ENCODE measurements at places on chromosomes 2 and 18.

- no peak for DNase-seq
These were observed 25.3 kb downstream of the EXOC6B start for GRCh38 chr2:72800492-72800891.

DNA sequence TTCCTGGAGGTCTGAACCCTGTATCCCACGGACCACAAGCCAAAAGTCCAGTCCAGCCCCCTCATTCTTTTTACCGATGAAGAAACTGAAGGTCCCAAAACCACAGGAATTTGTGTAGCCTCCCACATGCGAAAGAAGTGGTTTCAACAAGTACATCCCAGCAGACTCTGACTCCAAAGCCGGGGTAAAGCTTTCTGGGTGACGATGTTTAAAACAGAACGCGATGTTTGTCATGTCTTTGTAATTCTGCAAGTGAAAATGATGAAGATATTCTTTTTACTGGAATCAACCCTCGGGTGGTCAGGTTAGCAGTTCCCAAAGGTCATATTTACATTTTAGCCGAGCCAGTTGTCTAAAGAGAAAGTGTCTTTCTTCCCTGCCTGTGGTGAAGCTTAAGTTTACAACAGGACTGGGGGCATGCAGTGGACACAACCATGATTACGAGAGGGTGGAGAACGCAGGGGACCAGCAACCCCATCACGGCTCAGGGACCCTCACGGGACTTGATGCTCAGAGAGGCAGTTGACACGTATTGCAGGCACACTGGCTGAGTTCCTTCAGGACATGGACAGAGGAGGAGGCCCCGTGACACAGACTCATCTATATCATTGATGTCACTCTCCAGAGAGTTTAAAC lies 17.8 kb upstream of the TMEM131 start:
- no peak for DNase-seq

DNA sequence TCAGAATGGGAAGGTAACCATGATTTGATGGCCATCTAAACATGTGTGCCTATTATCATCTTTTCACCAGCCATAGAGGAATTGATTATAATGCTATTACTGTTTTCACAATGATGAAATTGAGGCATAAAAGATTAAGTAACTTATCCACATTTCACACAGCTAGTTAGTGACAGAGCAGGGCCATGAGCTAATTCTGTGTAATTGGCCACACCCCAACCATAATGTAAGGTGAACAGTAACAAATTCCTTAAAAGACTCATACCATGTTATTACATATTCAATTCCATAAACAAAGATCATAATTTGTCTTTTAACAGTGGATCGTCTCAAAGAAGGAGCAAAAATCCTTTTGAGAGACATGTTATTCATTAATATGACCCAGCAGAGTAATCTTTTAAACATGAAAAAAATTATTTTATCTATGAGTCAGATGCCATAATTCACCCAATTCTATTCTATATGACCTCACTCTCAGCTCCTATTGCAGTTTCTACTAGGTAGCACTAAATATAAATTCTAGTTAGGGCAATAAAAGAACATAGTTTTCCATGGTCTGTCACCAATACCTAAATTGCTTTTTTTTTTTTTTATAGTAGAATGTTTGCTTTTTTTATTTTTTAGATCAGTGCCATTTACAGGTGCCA lies 475.8 kb upstream of the SLC39A10 start:
- no peak for DNase-seq

GRCh38 chr2:96102596-96103186 lies 13.7 kb downstream of the ADRA2B start:
- no peak for DNase-seq

DNA sequence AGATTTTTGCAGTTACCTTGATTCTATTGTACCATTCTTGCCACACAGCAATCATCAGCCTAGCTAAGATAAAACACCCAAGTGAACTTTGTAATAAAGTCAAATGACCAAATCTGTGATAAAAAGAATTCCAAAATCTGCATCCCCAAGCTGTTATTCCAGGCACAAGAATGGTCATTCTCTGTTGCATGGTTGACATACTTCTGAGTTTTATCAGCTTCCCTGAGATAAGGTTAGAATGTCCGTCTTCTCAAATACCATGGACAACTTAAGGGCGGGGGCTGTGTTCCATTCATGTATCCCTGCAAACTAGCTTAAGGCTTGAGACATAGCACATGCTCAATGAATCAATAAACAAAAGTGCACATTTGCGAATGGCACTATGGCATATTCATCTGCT lies 8.1 kb upstream of the BMP10 start:
- no peak for DNase-seq

- no peak for DNase-seq
These were observed 55.1 kb downstream of the FSIP2 start for GRCh38 chr2:185793532-185794345.

- DNase-seq = peak; percentile 71
These were observed at the start of gene CD302 for GRCh38 chr2:159797543-159798375. Gene CD302, minus strand, starts transcription at chr2:159798208. Its CDS starts 10 bp downstream, at chr2:159798198.

GRCh38 chr18:62318228-62319180 lies 6.6 kb upstream of the TNFRSF11A start:
- no peak for DNase-seq

DNA sequence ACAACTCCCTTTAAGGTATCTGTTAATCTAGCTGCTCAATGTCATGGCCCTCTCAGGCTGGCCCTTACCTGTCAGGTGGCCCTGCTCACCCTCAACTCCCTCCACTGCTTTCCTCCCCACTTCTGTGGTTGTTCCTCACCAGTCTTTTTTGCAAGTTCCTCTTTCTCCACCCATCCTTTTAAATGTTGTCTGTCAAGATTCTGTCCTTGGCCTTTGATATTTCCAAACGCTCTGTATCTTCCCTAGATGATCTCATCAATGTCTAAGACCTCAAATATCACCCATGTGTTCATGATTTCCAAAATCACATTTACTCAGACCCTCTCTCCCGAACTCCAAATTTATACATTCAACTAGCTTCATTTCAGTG lies 3.5 kb downstream of the PTPN2 start:
- no peak for DNase-seq

- DNase-seq = no peak
These were observed 257.7 kb downstream of the EN1 start for GRCh38 chr2:118589721-118590120.

GRCh38 chr2:95336406-95336805 lies 39.3 kb downstream of the KCNIP3 start:
- no peak for DNase-seq
